ENCODE measurements at places on chromosomes 5 and 9.

DNA sequence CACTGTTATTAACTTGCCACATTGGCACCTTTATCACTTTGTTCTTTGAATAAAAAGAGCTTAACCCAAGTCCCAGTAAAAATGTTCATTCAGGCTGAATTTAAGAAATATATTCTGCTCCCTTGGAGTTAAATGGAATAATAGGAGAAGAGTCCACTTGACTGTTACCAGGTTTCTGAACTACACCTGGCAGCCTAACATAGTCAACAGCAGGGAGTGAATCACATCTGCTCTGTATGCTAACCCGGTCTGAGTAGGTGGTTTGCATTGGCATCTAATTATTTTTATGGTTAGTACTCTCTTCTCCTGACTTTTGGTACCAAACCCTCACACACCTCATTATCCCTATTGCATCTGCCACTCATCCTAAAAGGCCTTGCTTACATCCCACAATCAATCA is 86.7 kb downstream of the STK32A start:
- no peak for DNase-seq

GRCh38 chr5:114362197-114362976 is 517 bp downstream of the KCNN2 start:
- DNase-seq = no peak

DNA sequence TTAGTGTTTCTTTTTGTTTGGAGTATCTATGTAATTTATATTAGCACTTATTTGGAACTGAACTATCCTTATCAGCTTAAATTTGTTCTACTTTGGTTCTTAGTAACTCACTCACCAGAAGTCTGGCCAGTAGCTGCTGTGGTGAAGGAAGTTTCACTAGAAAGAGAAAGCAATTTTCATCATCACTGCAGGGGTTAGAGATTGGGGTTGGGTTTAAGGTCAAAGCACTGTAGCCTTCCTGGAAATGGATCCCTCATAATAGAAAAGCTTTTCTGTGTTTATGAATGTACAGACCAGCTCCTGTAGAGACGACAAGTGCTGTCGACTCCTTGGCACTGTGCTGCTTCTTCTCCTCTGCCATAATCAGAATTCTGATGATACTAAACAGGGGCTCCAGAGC is 22.2 kb downstream of the MROH2B start:
- DNase-seq = no peak

GRCh38 chr9:129836311-129837007 is 1.2 kb downstream of the USP20 start:
- no peak for DNase-seq

DNA sequence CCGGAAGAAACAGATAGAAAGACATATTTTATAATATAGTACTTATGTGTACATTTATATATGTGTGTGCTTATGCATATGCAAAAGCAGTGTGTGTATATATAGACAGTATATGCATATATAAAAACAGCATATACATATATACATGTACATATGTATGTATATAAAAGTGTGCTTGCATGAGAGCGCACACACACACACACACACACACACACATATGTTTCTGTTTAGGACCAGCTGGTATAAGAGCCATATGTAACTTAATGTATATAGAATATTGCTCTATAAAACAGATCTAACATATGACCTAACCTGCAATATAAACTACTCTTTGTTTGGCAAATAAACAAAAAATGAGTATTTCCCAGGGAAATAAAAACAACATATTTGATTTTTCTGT is 65.1 kb upstream of the CDH9 start:
- no peak for DNase-seq

Data from inflammatory macrophage treated with lipopolysaccharide for 1 hour (primary cell).